ENCODE measurements at places on chromosomes 11 and 22.
A peak's percentile ranks its signal among the peaks of the same experiment; 100 is the strongest.

GRCh38 chr11:123255909-123256308, 60.9 kb upstream of the CLMP start:
- DNase-seq, result no peak

DNA sequence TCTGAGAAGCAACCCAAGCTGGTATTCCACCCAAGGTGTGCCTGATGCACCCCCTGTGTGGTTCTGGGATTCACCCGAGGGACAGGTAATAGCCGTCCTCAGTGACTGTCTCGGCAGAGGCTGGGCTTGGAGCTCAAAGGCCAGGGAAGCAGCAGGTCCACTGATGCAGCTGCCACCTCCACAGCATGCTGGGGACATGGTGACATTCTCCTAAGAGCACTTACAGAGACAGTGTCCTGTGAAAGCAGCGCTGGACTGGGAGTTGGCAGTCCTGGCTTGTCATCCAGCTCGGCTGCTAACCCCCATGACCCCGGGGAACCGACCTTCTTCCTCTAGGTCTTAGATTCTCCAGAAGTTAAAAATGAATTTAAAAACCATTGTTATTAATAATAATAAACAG, 72.8 kb downstream of the RPUSD4 start:
- DNase-seq, result no peak

DNA sequence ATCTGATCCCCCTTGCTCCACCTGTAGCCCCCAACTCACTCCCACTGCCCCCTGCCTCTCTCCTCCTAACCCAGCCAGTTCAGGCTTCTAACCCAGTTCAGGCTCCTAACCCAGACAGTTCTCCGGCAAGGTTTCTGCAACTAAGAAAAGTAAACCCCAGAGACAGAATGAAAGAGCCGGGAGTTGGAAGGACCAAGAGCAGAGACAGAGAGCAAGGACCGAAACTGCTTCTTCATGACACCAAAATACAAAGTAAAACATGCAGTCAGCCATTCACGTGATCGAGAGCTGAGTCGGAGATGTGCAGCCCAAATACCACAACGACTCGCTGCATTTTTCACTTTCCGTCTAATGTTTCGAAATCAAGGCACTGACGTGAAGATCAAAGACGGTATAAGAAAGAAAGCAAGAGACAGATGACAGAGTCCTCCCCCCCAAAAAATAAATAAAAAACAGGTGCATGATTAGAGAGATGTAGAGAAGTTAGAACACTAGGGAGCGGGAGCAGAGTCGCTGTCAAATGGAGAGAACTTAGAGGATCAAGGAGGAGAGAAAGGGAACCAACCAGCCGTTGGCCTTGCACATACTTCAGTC, 884 bp downstream of the IL10RA start:
- DNase-seq, result peak; percentile 51

DNA sequence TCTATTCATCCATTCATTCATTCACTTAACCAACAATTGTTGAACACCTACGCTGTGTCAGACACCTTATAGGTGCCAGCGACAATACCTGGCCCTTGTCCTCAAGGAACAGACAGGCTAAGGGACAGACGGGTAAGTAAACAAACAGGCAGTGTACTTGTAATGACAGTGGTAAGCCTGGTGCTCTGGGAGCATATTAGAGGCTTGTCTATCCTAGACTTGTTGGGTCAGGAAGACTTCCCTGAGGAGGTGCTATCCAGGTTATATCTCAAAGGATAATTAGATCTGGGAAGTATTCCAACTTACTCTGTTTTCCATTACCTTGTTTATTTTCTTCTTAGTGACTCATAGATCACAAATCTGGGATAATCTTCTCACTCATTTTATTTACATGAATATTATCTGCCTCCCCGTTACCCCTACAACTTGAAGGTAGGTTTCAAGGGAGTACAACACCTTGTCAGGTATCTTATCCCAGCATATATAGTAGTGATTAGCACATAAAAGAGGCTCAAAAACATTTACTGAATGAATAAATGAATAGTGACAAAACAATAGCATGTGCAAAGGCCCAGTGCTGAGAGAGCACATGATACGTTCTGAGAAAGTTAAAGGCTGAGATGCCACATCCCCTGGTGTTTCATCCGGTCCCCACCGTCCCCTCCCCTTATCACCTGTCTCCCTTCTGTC, 75.3 kb upstream of the NCAM1 start:
- DNase-seq, result no peak

GRCh38 chr22:44023404-44024287, 456 bp upstream of the PARVB start:
- DNase-seq, result no peak

DNA sequence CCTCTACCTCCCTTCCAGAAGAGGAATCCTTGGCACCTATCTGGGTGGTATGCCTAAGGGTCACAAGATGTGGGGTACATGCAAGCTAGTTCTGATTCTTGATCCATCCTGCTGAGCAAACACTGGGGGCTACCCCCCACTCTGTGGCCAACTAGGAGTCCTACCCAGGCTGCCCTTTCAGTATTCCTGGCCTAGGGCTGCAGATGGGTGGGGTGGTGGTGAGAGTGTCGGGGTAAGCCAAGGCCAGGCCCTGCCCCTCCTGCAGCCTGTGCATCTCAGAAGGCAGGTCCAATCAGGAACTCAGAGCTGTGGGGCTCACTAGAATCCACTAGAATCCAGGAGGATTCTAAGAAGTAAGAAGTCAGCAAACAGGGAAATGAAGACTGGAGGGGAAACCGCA, 10.9 kb downstream of the SSH3 start:
- no peak for DNase-seq

GRCh38 chr22:38153821-38154562, 27.6 kb downstream of the PLA2G6 start:
- no peak for DNase-seq

- DNase-seq, result no peak
Measured at GRCh38 chr11:106463796-106464201, 386.3 kb downstream of the AASDHPPT start.

GRCh38 chr11:34300026-34300925, 57.5 kb downstream of the ABTB2 start:
- DNase-seq, result no peak

- no peak for DNase-seq
Measured at GRCh38 chr11:106422583-106422982, 345.1 kb downstream of the AASDHPPT start.

DNA sequence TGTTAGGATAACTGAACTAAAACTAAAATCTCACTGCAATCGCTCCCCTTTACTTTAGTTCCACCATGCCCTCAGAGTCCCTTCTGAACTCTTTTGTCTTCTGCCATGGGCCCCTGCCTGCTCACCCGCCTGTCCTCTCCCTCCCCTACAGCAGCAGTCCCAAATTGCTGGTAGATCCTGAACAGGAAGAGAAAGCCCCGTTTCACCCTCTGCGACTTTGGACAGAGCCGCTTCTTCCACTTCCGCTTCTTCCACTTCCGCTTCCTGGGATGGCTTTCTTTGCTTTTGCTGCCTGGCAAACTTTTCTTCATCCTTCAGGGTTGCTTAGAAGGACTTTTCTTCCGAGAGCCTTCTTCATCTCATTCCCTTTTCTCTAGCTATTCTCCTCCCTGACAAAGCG, 35.7 kb upstream of the TLCD5 start:
- DNase-seq, result no peak

GRCh38 chr22:49108636-49109315, 718.9 kb downstream of the BRD1 start:
- DNase-seq, result no peak

GRCh38 chr22:21688706-21689381, 23.0 kb downstream of the PPIL2 start:
- no peak for DNase-seq

GRCh38 chr22:28547132-28547842, 132.4 kb downstream of the TTC28 start:
- DNase-seq, result no peak

GRCh38 chr22:21707677-21708076, 27.9 kb downstream of the YPEL1 start:
- DNase-seq, result no peak

GRCh38 chr11:14334893-14335292, 24.1 kb downstream of the RRAS2 start:
- no peak for DNase-seq

- peak; percentile 31 for DNase-seq
Measured at GRCh38 chr11:74311352-74311926, at the start of gene P4HA3. P4HA3 (minus strand) TSS chr11:74311640; CDS start chr11:74311611, 29 bp downstream.

DNA sequence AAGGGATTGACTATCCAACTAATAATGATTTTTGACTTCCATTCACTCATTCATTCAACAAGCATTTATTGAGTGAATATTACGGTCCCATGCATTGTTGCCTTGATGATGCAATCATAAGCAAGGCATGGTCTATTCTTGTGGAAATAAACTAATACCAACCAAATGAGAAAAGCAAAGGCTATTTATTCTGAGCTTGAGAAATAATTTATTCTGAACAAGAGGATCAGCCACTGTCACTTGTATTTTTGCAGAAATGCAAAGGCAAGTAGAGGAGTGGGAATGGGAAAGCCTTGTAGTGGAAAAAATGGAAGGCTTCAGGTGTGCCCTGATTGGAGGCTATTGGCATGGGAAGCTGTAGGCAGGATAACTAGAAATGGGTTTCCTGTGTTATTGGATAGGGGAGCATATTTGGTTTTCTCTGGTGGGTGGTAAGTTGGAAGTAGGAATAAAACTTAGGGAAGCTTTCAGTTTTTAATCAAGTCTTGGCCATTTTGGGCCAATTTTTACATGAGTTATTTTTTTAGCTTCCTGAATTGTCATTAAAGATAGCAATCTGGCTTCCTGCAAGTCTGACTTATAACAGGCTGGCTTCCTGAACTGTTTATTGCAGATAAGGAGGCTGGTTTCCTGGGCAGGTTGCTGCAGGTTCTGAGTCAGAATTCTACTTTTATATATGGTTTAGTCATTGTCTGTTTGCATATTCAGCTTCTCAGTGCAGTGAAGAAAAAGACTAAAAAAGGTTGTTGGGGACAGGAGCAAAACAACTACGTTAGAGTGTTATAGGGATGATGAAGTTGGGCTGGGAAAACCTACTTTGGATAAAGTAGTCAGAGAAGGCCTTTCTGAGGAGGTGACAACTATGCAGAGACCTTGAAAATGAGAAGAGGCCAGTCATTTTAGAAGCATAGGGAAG, 106.7 kb downstream of the APIP start:
- no peak for DNase-seq

DNA sequence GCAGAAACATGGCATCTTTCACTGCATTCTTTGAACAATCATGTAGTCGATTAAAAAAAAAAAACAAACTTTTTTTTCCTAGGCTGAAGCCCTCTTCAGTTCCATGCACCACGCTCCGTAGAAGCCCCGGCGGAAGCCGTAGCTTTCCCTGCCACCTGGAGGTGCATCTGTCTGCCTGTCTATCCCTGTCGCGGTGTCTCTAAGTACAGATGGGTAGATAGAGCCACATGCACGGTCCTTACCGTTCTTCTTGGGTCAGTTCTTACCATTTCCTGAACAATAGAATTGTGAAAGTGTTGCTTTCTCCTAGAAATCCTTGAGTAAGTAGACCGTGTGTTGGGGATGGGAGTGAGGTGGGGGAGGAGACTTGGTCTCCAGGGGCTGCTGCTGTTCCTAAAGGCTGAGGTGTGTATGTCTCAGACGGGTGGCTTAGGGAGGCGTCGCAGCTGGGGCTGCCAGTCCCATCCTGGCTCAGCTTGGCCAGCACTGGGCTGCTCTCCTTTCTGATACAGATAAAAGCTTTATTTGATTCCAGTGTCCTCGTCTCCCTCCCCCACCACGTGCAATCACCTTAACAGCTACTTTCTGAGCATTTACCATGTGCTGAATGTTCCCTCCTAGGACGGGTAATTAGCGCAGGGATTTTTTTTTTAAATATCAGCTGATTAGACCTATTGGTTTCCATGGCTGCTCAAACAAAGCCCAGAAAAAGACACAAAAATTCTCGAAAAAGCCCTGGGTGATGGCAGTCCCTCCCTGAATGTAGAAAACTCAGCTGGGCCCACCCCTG, 46.8 kb downstream of the MACROD1 start:
- DNase-seq, result no peak

DNA sequence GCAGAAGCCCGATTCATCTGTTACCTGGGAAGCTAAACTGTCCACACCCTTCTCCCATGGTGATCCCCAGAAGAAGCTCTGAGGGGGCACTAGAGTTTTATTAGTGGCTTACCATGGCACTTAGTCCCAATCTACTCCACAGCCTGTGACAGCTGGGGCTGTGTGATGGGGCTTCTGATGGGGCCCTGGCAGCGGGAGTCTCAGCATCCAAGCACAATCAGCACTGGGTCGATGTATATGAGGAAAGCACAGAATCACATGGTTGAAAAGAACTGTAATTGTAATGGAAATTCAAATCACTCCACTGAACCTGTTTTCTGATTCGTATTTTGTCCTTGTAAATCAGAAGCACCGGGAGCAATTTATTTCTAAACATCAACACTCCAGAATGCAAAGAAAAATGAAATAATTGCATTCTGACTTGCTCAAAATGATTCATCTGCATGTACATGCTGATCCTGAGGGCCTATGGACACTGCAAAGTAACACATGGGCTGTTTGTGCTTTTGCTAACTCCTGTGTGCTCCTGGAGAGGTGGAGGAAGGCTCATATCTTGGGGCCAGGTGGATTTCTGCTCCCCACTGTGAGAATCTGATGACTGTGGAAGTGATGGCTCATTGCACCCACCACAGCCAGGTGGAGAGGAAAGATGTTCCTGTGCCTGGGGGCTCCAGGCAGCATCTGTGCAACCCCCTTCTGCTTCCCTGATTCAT, 203.0 kb downstream of the KIRREL3 start:
- DNase-seq, result no peak

DNA sequence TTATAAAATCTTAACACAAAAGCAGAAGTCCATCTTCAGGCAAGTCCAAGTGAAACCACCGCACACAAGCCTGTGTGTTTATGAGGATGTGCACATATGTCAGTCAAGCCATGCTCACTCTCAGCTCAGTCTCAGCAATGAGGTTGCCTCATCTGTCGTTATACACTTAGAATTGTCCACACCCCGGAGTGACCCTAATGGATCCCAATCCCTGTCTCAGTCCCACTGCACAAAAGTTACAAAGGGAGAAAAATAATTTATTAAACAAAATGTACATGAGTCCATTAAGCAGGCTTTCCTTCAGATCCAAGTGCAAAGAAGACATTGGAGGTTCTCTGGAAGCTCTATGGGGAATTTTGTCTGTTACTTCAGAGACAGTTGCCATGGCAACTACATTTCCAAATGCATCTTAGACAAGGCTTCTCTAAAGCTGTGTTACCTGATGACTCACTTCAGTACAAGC, 24.4 kb downstream of the OR8B12 start:
- no peak for DNase-seq

- peak; percentile 59 for DNase-seq
Measured at GRCh38 chr22:29394931-29395581, 6.7 kb upstream of the AP1B1 start.

- no peak for DNase-seq
Measured at GRCh38 chr11:129840236-129840635, 24.6 kb downstream of the TMEM45B start.

- DNase-seq, result peak; percentile 19
Measured at GRCh38 chr22:49724030-49724892, 103.4 kb downstream of the BRD1 start.
